ENCODE measurements at places on chromosomes 1 and 21. TPM values are rescaled to one million over a fixed set of nuclear protein-coding genes. Genes with fewer than 3 reads are reported as not detected.
A peak's percentile ranks its signal among the peaks of the same experiment; 100 is the strongest.

The FAM167B gene
- total RNA-seq, result 1.6 TPM

The BPNT1 gene
- 41.5 TPM for total RNA-seq

The AADACL3 gene
- total RNA-seq, result not detected

The RHCE gene
- 0.78 TPM for total RNA-seq

The C8A gene
- total RNA-seq, result not detected

The KCNN3 gene
- total RNA-seq, result 0.33 TPM

The SERPINC1 gene
- not detected for total RNA-seq

The F5 gene
- total RNA-seq, result not detected

The CNKSR1 gene
- total RNA-seq, result 33.4 TPM

The ATP6V1G3 gene
- not detected for total RNA-seq

- DNase-seq, result no peak
Observed at GRCh38 chr21:38486706-38487105, 11.6 kb downstream of the ERG start.

DNA sequence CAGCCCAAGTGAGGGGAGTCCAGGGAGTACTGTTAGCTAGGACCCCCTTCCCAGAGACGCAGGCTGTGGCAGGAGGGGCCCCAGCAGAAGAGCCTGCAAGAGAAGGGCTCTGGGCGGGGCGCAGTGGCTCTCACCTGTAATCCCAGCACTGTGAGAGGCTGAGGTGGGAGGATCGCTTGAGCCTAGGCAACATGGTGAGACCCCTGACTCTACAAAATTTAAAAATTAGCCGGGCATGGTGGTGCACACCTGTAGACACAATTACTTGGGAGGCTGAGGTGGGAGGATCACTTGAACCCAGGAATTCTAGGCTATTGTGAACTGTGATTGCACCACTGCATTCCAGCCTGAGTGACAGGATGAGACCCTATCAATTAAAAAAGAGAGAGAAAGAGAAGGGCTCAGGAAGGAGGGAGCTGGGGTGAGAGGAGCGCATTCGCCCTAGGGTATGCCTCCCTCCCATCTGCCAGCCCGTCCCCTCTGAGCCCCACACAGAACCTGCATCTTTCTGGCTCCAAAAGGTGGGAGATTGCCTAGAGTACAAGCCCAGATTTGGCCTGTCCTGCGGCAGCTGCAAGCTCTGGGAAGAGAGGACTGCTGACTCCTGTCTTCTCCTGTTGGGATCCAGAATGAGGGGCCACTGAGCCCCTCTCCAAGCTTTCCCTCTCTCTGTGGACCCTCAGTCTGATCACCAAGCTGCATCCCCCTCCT is 3.6 kb downstream of the KCNQ4 start:
- no peak for DNase-seq

DNA sequence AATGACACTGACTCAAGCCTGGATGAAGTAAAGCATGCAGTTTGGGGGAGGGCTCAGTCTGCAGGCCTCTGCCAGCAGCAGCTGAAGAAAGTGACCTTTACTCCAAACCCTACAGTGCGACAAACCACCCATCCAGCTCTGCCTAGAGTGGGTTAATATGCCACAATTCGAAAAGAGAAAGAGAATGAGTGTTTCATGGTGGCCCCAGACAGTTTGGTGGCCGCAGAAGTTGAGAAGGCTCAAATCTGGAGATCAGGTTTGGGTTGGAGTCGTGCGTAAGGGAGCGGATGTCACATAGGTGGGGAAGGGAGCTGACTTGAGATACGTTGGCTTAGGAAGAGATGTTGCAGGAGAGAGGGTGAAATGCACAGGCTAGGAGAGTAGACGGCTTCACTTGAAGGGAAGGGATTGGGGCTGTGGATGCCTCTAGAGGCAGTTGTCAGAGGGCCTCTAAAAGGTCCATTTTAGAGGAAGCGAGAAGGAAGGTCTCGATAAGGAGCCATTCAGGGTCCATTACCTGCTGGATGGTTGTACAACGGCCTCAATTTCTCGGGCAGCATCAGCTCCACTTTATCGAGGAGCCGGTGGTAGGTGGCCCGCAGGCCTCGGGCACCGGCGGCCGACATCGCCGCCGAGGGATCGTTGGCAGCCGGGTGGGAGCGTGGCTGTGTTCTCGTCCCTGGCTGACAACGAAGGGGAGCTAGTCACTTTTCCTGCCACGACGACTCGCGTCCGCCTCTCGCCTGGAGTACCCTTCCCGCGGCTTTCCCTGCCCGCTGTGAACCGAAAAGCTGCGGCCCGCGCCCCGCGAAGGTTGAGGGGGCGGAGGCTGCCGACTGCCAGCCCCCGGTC is 1.0 kb upstream of the DCAF6 start:
- peak; percentile 25 for DNase-seq

DNA sequence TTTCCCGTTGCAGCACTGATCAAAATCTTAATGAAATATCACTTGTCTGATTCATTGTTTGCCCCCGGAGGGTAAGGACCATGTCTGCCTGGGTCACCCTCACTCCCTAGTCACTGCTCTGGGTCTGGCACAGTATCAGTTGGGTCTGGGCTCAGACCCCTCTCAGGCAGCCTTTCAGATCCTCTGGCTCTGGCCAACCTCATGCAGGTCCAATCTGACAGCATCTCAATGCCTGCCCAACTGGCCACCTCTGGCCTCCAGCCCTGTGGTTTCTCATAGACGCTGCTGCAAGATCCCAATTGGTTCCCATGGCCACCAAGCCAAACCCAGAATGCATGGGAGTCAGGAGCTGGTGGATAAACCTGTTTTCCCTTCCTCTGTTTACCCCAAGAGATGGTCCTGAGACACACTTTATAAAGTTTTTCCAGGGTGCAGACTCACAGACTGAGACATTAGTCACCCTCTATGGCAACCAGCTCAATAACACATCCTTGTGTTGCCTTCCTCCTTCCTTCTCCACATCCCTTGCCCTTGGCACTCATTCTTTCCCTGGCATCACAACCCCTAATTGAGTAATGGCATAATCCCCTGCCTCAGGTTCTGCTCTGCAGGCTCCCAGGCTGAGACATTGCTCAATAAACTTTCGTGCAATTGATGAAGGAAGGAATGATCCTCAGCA is 199.2 kb downstream of the GRIK3 start:
- no peak for DNase-seq

GRCh38 chr1:17198476-17199258 is 6.3 kb upstream of the PADI1 start:
- DNase-seq, result no peak

DNA sequence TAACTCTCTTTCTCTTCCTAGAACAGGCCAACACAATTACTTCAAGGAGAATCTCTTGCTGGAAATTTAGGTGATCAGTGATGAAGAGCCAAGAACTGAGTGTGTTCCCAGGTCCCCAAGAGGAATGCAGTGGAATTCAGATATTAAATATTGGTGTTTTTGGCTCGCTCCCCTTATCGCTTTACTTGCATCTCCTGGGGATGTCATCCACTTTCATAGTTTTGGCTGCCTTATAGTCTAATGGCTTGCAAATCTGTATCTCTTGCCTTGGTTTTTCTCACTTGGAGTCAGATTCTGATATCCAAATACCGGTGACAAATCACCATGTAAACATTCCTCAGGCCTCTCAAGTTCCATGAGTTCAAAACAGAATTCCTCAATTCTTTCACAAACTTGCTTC is 151.0 kb upstream of the C1orf87 start:
- no peak for DNase-seq

DNA sequence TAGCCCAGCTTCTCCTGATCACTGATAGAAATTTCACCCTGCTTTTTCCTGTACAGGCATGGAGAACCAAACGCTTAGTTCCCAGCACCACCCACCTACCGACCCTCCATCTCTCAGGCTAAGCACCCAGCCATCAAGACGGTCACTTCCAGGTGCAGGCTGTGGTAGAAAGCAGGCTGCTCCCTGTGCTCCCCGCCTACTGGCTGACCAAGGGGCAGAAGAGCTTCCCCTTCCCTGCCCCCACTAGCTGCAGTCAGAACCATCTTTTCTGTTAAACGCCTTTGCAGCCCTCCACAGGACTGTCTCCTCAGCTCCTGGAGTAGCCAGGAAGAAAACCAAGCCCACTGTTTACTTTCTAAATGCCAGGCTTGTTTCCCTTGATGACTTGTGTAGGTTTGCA is 23.0 kb downstream of the SPATA46 start:
- DNase-seq, result no peak

- DNase-seq, result no peak
Observed at GRCh38 chr1:14959059-14959694, 194.4 kb upstream of the TMEM51 start.

DNA sequence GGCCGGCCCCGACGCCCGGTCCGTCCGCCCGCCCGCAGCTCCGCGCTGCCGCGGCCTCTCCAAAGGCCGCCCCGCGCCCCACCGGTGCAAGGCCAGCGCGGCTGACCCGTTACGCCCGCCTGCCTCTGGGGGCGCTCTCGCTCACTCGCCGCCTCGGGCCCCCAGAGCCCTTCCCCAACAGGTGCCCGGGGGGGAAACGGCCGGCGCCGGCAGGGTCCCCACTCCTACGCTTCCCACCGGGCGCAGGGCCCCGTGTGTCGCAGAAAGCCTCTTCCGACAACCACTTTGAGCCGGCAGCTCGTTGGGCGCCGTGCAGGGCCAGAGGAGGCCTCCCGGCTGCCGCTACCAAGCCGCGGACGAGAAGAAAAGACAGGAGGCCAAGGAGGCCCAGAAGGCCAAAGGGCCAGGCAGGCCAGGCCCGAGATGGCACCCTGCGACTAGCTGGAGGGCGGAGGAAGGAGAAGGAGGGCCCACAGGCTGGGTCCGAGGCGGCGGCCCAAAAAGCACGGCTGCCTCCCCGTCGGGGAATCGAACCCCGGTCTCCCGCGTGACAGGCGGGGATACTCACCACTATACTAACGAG is 64.9 kb upstream of the FCGR2A start:
- DNase-seq, result peak; percentile 82

GRCh38 chr1:8335246-8335645 is 17.3 kb downstream of the SLC45A1 start:
- DNase-seq, result no peak

DNA sequence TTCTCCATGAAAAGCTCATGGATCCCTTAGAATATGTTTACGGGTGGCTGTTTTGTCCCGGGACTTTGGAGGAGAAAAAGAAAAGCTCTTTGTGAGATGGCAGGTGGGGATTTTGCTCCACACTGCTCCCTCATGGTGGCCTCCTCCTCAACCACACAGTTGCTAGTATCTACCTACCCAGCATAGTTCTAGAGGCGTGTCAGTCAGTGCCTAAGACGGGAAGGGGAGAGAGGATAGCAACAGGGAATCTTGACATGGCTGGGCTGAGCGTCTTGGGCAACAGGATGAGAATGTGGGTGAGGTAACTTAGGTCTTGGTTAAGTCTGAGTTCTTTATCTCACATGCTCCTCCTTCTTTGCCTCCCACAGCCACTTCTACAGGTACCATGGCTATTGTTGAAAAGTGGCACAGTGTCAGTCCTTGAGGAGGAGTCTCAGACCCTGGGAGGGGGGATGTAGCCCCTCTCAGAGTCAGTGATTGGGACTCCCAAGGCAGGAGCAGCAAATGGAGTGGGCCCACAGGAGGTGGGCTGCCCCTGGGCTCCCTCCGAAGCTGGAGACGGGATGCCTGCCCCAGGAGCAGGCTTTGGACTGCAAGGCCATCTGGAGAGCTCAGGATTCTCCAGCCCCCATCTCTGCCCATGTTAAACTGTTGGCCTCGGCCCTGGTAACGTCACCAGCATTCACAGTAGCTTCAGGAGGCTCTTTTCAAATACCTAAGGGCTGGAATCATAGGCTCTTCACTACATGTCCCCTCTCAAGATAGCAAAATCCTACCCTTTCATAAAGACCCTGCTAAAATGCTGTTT is 75.4 kb downstream of the TENT5C start:
- DNase-seq, result peak; percentile 33

DNA sequence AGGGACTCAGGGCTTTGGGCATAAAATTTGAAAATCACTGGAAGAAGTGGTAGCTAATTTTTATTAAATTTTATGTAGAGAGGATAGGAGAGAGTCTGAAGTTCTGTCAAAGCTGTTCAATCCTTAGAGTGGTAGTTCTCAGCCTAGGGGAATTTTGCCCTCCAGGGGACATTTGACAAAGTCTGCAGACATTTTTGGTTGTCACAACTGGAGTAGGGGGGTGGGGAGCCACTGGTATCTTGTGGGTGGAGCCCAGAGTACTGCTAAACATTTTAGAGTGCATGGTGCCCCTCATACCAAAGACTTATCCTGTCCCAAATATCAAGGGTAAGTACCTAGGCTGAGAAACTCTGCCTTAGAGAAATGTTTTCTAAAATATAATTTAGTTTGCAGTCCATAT is 30.2 kb downstream of the RASAL2 start:
- DNase-seq, result no peak

DNA sequence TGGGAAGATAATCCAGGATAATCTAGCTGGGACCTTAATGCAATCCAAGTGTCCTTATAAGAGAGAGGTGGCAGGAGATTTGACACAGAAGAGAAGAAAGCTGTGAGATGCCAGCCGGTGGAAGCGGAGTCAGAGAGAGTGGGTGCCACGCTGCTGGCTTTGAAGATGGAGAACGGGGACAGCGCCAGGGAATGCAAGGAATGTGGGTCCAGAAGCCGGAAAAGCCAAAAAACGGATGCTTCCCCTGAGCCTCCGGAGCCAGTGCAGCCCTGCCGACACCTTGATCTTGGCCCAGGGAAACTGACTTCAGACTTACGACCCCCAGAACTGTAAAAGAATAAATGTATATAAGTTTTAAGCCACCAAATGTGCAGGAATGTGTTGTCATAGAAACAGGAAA is 152.6 kb downstream of the ZNF281 start:
- DNase-seq, result no peak

DNA sequence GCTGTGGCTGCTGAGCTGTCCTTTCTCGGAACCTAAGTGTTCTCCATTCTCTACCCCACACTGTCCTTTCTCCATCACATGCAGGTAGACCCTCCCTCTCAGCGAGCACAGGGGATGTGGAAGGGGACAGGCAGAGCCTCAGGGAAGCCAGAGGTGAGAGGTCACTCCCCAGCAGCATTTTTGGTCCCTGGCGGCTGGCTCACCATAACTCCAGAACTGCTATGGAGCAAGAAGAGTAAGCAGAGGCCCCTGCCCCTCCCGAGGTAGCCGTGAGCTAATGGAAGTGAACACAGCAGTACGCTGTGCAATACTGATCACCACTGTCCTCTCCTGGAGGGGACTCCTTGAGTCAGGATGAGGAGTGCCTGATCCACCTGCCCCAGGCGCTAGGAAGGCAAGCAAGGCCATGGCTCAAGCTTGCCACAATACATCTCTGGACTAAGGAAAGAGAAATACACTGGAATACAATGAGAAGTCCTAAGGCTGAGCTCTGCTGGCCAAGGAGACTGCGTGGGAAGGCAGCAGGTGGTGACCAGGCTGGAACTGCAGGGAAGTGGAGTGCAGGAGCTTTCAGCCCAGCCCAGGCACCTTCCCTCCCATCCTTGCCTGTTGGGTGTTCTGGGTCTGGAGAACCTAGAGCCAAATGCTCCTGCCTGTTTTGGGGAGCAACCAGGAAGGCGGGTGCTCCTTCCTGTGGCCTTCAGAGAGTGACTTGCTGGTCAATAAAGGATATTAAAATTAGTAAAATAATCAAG is 96.2 kb downstream of the LAMC2 start:
- DNase-seq, result no peak

DNA sequence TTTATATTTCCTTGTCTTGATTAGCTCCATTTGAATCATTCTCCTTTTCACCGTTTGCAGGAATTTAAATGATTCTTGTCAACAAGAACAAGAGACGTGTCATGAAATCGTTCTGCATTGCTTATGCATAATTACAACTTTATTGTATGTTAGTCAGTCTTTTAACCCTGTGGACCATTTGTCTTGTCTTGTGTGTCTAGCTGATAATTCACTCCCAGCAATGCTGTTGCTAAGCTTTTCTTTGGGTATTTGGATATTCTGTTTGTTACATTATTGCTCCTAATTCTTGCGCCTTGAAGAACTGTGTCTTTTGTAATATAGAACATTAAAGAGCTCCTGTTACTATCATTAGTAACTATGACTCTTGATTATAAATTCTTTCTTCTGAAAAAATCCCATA is 311.9 kb downstream of the RYR2 start:
- no peak for DNase-seq

GRCh38 chr1:56566061-56566744 is 13.2 kb downstream of the PLPP3 start:
- no peak for DNase-seq
